HEK293T (cell line): ENCODE measurements at places on chromosomes 5 and 9.

DNA sequence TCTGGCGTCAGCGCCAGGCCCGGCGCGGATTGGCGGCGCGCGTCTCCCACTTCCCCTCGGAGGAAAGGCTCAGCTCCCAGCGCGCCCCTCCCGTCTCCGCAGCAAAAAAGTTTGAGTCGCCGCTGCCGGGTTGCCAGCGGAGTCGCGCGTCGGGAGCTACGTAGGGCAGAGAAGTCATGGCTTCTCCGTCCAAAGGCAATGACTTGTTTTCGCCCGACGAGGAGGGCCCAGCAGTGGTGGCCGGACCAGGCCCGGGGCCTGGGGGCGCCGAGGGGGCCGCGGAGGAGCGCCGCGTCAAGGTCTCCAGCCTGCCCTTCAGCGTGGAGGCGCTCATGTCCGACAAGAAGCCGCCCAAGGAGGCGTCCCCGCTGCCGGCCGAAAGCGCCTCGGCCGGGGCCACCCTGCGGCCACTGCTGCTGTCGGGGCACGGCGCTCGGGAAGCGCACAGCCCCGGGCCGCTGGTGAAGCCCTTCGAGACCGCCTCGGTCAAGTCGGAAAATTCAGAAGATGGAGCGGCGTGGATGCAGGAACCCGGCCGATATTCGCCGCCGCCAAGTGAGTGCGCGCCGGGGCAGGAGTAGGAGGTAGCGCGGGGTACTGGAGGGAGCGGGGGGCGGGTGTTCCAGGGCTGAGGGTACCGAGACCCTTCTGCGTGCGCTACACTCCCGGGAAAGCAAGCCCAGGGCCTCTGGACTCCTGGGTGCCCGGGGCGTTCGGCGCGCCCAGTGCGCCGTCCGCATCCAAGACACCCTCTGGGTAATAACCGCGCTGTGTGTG is at the start of gene MSX2:
Gene MSX2, plus strand, starts transcription at position 99 of the 777 bp plus-strand sequence. Its CDS starts 78 bp downstream, at position 177.
- peak; percentile 95 for DNase-seq

DNA sequence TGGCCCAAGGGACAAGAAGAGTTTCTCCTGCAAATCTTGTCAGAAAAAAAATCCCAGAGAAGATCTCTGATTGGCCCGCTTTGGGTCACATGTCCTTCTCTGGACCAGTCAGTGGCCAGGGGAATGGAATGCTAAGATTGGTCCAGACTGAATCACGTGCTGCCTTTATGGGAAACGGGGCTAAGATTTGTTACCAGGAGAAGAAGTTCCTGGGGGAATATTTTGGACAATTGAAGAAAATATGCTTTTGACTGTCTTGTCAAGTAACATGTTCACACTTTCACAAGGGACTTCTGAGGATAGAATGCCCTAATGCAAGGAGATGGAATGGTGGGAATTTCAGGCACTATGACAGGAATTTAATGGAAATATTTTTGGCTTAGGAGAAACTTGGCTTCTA is 74.1 kb upstream of the SH3PXD2B start:
- no peak for DNase-seq

DNA sequence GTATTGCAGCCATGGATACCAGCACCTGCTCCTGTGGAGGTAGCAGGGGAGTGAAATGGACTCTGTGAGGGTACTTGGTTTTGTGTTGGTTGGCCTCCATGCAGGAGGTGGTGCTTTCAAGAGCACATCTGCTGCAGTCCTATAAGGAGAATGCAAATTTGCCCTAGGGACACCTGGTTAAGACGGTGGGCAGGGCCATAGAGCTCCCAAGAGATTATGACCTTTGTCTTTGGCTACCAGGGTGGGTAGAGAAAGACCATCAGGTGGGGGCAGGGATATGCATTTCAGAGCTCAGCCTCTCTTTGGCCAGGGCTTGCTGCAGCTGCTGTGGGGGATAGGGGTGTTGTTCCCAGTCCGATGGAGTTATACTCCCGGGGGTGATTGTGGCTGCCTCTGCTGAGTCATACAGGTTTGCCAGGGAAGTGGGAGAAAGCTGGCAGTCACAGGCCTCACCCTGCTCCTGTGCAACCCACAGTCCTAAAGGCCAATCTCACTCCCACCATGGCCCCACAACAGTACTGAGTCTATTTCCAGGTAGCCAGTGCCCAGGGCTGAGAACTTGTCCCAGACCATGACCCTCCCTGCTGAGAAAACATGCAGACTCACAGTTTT is 14.0 kb upstream of the PDLIM4 start:
- DNase-seq, result no peak

- no peak for DNase-seq
Measured at GRCh38 chr5:73412597-73412988, 36.0 kb downstream of the FOXD1 start.

DNA sequence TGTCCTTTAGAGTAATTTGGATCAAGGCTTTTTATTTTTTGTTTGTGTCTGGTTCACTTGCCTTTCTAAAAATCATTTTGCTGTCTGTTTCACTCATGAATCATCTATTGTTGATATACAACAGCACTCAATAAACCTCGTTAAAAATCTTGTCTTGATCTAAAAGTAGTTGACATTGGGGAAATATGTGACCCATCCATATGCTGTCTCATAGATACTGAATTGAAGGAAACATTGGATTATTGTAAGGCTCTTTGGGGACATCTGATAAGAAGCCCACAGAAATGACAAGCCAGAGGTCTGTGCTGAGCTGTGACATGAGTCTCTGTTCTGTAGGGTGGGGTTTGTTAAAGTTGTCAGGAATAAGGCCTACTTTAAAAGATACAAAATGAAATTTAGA is 208.0 kb downstream of the PDZD2 start:
- no peak for DNase-seq

DNA sequence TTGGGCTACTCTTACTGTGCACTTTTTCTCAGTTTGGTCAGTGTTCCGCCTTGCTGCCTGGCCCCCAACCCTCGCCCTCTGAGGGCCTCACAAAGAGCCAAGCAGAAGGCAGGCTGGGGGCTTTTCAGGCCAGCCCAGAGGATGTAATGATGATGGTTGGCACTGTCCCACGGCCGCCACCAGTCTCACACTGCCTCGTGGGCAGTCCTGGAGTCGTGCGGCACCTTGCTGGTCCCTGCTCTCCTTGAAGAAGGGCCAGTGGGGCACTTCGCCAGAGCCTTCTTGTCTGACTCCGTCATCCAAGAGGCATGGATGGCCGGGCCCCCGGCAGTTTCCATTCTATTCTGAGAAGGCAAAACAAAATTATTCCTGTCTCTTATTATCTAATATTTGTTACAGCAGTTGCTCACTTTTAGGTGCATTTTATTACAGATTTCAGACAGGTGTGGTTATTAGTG is 21.0 kb downstream of the TENT4A start:
- no peak for DNase-seq

GRCh38 chr5:117261948-117262571 is 687.4 kb upstream of the SEMA6A start:
- DNase-seq, result no peak

DNA sequence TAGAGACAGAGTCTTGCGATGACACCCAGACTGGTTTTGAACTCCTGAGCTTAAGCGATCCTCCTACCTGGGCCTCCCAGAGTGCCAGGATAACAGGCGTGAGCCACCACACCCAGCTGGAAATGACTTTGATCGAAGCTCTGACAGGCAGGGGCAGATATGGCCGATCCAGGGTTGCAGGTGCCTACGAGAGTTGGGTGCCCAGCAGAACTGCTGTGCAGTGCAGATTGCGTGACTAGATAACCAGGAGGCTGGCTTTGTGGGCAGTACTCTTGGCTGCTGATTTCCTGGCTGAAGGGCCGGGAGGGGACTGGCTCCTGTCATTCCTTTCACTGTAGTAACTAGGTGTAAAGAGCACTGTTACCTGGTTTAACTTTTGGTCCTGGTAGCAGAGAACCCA is 11.8 kb downstream of the TBC1D13 start:
- no peak for DNase-seq

DNA sequence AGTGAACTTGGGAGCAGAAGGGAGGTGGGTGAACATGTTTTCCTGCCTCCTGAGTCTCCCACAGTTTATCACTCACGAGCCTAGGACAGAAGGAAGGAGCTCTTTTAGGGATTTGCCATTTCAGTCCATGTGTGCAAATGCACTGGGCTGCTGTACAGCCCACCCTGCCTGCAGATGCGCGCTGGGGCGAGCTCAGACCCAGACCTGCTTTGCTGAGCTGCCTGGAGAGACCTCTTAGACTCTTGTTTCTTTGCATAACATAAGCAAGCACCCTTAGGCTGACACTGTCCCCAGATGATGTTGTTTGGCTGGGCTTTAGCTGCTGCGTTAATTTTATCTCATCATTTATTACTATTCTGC is 199.0 kb downstream of the CACNA1B start:
- no peak for DNase-seq

- DNase-seq, result no peak
Measured at GRCh38 chr5:129658801-129659200, 89.1 kb upstream of the MINAR2 start.

GRCh38 chr9:83477120-83477519 is 61.1 kb downstream of the FRMD3 start:
- no peak for DNase-seq

GRCh38 chr5:126004636-126005035 is 418.6 kb upstream of the GRAMD2B start:
- no peak for DNase-seq

- DNase-seq, result no peak
Measured at GRCh38 chr9:81146241-81146640, 543.1 kb downstream of the TLE1 start.

DNA sequence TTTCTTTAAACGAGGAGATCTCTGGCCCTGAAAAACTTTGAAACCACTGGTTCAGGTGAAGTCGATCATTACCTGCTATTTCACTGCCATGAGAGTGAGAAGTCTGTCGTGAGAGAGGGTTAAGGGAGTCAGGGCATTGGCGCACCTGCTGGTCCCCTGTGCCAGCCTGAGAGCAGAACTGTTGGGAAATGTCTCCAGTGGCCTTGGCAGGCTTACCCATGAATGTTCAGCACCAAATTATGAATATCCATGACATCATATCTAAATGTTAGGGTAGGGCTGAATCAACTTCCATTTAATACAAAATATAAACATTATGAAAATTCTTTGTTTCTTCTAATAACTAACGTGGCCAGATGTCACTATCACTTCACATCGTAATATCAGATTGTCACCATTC is 379.3 kb downstream of the KDM4C start:
- no peak for DNase-seq

DNA sequence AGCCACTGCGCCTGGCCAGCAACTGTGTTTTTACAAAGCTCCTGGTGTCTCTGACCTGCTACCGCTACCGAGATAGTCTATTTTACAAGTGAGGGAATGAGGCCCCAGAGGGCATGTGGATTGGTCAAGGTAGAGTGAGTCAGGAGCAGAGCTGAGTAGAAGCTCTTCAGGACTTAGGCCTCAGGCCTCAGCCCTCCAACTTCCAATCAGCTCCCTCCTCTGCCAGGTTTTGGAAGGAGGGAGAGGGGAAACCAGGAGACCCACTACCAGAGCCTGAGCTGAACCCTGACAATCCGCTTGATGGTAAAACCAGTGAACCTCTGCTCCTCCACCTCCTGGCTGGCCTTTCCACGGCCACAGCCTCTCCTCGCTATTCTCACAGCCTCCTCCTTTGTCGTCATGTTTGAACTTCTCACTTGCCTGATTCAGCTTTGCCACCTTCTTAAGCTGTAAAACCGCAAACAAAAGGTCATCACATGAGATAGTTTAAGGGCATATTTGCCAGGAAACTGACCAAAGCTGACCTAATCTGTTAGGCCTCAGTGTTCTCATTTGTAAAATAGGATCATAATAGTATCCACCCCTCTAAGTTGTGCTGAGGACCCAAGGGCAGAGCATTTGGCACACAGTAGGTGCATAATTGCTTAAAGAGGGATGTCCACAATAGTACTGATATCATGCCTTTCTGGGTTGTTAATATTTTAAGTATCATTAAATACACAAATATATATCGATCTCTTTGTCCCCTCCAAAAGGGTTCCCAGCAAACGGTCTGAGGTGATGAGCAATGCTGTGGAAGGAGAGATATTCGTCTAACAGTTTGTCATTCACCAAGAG is 1.7 kb downstream of the TRAF1 start:
- no peak for DNase-seq

- no peak for DNase-seq
Measured at GRCh38 chr5:143077453-143078103, 307.4 kb downstream of the ARHGAP26 start.

DNA sequence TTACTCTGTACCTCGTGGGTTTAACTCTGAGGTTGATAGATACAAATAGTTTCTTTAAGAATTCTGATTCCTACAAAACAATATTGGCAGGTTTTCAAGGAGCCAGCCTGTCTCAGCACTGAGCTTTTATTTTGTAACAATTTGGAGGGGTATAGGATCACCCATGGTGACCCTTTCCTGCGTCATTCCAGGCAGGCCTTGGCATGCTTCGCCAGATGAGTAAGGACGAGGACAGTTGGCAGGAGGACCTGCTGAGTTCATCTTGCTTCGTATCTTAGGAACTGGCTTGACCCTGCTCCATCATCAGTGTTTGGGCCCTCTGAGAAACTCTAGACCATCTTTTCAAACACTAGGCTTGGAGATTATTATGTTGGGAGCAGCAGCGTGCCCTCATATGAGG is 17.9 kb downstream of the ZNF462 start:
- no peak for DNase-seq

DNA sequence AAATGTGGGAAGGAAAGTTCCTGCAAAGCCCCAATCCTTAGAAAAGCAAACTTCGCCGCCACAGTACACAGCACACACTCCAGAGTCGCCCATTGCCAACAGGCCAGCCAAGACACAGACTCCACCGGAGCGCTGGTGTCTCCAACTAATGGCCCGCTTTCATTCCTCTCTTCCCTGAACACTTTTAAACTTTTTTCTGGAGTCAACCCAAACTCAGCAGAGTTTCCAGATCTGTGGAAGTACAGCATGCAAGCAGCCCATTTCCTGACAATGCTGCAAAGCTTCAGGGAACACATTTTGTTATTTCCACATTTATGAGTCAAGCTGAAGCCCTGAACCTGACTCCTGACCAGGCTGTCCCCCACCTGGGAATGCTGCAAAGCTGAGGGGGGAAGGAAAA is 351.9 kb downstream of the NFIB start:
- DNase-seq, result no peak

- no peak for DNase-seq
Measured at GRCh38 chr5:58246461-58246944, 213.4 kb downstream of the PLK2 start.

DNA sequence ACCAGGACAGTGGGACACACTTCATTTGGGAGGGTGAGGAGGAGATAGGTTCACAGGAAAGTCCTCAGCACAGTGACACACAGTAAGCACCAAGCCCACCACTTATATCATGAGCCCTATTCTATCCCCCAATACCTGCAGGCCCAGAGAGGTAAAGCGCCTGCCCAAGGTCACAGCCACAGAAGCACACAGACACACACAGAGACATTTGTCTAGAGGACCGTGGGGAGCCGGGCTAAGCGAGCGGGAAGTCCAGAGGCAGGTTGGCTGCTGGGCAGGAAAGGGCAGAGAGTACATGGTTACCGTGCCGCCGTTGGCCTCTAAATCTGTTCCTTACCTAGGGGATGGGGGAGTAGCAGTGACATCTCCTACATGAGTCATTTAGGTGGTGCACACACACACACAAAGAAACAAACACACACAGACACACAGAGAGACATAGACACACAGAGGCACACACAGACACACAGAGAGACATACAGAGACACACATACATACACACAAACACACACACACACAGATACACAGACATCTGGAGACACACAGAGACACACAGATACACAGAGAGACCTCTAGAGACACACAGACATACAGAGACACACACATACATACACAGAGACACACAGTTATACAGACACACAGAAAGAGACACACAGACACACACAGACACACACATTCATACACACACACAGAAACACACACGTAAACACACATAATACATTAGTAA is 15.9 kb upstream of the DUSP1 start:
- DNase-seq, result no peak
